Stimulated activated CD4-positive, alpha-beta T cell treated with anti-CD3 and anti-CD28 coated beads, Interleukin-15, amount 100 ng/mL, for 1 hour (primary cell): ENCODE measurements at places on chromosomes 4 and X.

GRCh38 chr4:99824070-99824599 is 7.5 kb downstream of the DAPP1 start:
- DNase-seq, result no peak

GRCh38 chrX:53256446-53257041 is 24.8 kb downstream of the IQSEC2 start:
- no peak for DNase-seq

GRCh38 chr4:40180356-40180755 is 16.5 kb upstream of the RHOH start:
- no peak for DNase-seq

- DNase-seq, result no peak
Measured at GRCh38 chr4:4862665-4863482, 3.4 kb downstream of the MSX1 start.

GRCh38 chrX:15344106-15344505 is 8.8 kb upstream of the PIGA start:
- no peak for DNase-seq

GRCh38 chr4:98162696-98163095 is 19.4 kb upstream of the STPG2 start:
- DNase-seq, result no peak

GRCh38 chrX:100939333-100939732 is 10.6 kb upstream of the XKRX start:
- no peak for DNase-seq

- DNase-seq, result no peak
Measured at GRCh38 chr4:37968747-37969146, 8.5 kb downstream of the PTTG2 start.

DNA sequence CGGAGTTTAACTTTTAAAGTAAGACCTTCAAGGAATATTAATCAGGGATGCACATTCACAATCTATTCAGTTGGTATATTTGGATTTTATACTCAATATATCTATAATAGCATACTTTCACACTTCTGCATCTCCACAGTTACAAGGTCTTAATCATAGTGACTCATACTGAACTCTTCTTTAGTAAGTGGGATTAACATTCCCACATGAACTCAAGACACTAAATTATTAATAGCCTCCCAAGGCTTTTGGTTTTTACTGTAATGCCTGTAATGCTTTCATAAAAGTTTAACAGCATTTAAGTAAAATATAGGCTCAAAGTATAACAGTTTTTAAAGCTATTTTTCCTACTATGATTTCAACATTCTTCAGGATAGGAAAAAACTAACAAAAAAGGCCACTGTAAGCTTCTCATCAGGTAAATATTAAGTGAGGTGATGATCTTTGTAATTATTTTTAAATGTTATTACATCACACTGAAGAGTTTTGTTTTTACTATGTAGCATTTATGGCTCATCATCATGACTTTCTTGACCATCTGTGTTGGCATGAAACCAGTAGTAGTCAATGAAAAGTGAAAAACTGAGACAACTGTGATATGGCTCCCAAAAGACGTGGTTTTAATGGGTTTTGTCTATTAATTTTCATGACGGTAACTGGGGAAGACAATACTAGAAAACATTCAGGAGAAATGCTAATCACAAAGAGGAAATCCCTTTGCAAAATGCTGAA is 91.5 kb upstream of the GALNT7 start:
- no peak for DNase-seq

- no peak for DNase-seq
Measured at GRCh38 chr4:94933799-94934198, 176.0 kb downstream of the BMPR1B start.

DNA sequence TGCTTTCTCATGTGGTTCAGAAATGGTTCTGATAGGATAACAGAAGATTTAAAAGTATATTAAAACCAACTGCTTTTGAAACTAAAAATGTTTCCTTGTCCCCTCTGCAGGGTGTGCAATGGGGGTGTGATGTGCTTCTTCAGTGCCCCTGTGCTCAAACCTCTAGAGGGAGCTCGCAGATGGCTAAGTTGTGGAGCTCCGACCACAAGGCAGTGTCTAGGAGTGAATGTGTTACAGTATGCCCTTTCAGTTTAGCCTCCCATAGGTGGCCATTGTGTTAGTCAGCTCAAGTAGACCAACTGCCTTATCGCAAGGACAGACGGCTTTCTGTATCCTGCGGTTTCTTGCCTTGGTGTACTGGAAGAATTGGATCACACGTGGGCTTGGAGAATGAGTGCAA is 130.5 kb downstream of the TENT5D start:
- DNase-seq, result no peak

- DNase-seq, result no peak
Measured at GRCh38 chr4:1250527-1250812, 1.5 kb upstream of the CTBP1 start.

- DNase-seq, result no peak
Measured at GRCh38 chr4:40233227-40233626, 36.4 kb downstream of the RHOH start.

- DNase-seq, result no peak
Measured at GRCh38 chrX:103658681-103659433, 27.6 kb downstream of the MORF4L2 start.

GRCh38 chrX:123185721-123186120 is 1.6 kb downstream of the GRIA3 start:
- DNase-seq, result no peak
